Fibroblast of upper back skin (primary cell): ENCODE measurements at places on chromosomes 3 and 15.

DNA sequence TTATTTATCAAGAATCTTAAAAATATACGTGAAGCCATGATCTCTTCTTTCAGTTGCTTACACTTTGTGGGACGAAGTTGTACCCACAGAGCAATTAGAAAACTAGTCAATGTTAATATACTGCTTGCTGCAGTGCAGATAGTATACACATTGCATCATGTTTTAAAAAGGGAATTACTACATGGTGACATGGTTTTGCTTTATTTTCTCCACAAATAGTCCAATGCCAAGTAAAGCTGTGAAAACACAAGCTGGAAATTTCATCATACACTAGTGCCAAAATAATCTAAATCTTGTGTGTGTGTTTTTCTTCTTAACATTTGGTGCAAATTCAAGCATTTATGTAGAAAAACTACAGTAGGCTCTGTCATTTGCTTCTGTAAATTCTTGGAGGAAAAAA, 233.0 kb downstream of the EPHA3 start:
- no peak for DNase-seq

DNA sequence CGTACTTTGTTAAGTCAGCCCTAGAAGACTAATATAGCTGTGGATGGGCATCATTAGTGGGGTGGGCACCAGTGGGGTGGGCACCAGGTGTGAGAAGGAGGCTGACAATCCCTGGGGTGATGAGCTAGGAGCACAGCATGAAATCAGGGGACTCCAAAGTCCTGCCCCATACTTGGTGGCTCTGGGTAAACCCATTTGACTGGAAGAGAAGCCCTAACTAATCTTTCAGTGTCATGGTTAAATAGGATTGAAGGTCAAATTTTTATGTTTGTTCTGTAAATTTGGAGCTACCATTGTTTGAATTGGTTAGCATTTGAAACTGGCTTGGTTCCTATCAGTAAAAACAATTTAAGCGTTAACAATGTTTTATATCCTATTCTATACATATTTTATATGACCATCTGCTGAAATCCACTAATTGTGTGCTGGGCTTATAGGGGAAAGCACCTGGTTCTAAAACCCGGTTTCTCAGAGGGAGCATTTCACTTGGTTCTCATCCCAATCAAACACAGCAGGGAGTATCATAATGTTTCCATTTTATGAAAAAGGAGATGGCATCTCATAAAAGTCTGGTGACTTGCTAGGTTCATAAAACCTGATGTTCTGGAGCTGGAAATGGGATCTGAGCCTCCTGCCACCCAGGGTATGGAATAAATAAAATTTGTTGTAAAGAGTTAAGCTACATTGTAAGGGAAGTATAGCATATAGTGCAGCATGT, 87.7 kb upstream of the HACD2 start:
- no peak for DNase-seq

- no peak for DNase-seq
Observed at GRCh38 chr3:99543796-99544195, 94.6 kb upstream of the COL8A1 start.

DNA sequence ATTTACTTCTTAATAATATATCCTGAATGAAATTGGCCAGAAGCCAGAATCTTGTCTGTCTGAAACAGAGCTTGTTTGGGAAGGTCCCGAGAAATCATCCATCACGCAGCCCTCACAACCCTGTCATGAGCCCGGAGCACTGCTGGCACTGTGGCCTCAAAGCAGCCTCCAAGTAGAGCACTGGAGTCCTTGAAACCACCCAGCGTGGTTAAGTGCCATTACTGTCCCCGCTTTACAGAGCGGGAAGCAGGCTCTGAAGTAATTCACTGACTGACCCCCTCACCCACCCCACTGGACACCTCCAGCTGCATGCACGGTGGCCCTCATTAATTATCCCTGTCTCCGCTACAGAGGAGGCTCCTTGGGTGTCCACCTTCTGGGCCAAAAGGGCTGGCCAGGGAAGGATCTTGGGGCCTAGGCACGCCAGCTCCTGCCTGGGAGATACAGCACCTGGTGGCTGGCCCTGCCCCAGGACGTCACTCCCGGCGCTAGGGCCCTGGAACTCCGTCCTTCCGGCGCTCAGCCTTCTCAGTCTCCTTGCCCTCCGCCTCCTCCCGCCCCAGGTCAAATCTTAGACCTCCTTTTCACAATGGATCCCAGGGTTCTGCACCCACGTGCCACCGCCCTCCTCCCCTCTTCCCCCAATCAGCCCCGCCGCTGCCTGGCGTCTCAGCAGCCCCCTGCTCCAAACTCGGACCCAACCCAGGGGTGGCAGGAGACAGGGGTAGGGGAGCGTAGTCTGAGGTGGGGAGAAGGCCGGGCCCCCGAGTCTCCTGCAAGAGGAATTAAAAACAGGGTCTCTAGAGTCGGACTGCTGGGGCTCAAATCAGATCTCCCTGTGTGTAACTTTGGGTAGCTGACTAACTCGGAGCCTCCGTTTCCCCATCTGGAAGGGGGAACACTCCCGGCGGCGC, 1.1 kb downstream of the TKT start:
- DNase-seq = peak; percentile 28

- DNase-seq = no peak
Observed at GRCh38 chr15:80415358-80415670, 11.1 kb downstream of the ARNT2 start.

GRCh38 chr15:34719695-34720094, 35.1 kb downstream of the GJD2 start:
- DNase-seq = no peak

DNA sequence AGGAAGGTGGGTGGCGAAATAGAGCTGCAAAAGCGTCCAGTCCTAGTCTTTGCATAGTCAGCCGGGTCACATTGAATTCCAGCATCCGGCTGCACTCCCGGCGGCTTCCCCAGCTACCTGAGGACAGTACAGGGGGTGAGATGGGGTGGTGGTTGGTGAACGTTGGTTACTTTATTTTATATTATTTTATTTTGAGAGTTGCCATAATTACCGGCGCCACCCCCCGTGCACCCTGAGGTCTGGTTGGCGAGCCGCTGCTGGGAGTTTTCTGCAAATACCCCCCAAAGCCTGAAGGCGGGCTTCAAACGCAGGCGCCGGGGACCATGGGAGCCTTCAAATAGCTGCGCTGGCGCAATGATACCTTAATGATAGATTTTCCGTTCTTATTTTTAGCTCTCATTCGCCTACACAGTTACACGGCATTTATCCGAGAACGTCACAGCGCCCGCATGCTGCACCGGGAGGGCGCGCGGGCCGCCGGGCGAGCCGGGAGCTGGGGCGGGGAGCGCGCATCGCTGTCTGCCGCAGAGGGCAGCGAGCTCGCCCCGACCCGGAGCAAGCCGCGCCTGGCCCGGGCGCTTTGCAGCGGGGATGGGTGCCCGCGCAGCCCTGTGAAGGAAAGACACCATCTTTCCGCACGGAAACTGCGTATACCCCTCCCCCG, 756 bp upstream of the RASGRF1 start:
- no peak for DNase-seq

DNA sequence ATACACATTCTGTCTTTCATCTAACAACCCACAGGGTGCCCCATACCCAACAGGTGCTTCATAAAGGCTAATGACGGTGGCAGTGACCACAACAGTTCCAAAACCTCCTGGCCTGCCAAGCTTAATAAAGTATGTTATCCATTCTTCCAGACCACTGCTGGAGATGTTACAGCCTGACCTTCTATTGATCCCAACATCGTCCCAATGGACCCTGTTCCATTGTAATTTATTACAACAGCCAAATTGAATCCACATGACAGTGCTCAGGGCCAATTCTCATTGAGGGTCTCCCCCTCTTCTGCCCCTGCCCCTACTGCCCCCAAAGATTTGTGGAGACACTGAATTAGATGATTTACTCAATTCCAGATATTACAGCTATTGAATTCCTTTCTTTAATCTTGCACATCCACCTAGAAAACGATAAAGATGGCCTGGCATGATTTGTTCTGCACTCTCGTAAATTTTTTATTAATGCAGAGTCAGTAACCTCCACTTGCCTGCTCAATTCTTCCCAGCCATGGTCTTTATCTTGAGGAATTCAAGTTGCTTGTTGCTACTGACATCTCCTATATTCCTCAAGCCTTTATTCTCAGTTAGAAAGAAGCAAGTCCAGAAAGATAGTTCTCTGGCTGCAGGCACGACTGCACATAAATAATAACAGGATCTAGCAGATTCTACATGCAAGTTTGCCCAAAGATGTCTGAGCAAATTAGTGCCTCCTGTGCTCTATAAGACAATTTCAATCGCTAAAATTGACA, 407.6 kb downstream of the ERC2 start:
- no peak for DNase-seq

- no peak for DNase-seq
Observed at GRCh38 chr3:7871003-7871560, 630.5 kb upstream of the LMCD1 start.

- DNase-seq = peak; percentile 41
Observed at GRCh38 chr15:48644827-48645557, 517 bp downstream of the FBN1 start.

GRCh38 chr15:26773067-26773877, 406 bp upstream of the GABRB3 start:
- DNase-seq = peak; percentile 11

DNA sequence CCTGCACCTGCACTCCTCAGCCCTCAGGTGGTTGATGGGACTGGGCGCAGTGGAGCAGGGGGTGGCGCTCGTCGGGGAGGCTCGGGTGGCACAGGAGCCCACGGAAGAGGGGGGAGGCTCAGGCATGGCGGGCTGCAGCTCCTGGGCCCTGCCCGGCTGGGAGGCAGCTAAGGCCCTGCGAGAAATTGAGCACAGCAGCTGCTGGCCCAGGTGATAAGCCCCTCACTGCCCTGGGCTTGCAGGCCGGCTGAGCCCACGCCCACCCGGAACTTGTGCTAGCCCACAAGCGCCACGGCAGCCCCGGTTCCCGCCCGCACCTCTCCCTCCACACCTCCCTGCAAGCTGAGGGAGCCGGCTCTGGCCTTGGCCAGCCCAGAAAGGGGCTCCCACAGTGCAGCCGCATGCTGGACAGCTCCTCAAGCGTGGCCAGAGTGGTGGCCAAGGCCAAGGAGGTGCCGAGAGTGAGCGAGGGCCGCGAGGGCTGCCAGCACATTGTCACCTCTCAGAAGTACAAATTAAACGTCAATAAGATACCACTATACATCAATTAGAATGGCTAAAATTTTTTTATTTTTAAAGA, 5.1 kb upstream of the VHL start:
- DNase-seq = no peak

DNA sequence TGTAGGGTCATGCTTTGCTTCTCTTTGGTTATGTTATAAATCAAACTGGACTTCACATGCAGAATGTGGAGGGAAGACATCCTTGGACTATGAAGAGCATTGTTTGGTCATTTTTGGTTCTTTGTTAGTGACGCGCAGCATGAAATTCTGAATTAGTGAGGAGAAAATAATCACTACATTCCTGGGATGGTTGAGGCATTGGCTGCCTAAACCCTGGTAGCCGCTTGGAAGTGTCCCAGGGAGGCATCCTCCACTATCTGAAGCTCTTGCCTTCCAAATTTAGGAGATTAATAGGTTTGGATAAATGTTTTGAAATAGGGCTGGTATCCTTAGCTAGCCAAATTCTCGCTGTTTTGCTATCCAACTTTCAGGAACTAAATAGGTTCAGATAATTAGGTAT, 96.2 kb downstream of the CLSTN2 start:
- DNase-seq = no peak

GRCh38 chr3:49022688-49023171, 809 bp downstream of the NDUFAF3 start:
- DNase-seq = no peak
